ENCODE measurements at places on chromosomes 5 and 9.

DNA sequence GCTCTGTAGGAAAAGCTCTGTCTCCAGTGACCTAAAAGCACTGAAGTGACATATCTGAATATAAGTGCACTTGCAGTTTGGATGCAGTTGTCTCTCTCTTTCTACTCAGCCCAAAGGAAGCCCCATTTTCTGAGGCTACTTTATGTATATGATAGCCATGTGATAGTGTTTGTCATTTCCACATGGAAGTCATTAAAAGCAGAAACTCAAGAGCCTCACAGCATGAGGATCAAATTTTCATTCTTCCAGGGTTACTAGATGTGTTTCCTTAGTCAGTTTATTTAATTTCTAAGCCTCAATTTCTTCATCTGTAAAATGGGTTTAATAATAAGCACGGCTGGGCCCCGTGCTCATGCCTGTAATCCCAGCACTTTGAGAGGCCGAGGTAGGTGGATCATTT is 36.7 kb downstream of the RNF44 start:
- DNase-seq, result no peak

GRCh38 chr9:138083873-138084272 is 206.3 kb downstream of the CACNA1B start:
- DNase-seq, result no peak

DNA sequence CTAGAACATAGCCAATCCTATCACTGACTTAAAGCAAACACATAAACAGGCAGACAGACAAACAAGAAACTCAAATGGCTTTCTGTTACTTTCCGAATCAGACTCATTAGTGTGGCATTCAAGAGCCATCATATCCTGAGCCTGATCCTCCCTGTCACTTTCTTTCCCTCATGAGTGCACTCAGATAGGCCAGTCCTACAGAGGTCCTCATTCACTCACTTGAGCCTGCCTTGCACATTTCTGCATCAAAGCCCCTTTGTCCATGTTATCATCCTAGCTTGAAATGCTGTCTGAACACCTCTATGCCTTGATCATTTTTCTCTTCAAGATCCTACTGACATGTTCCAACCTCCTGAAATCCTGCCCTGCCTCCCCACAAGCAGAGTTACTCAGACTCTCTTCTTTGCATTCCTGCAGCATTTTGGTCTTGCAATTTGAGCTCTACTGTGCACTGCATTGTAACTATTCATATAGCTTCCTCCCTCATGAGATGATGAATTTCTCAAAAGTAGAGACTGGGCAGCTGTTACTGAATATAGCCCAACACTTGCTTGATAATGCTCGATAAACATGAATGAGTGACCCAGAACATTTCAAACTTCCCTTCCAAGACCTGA is 126.9 kb downstream of the PALM2AKAP2 start:
- no peak for DNase-seq

GRCh38 chr5:14914623-14915260 is 43.2 kb upstream of the ANKH start:
- DNase-seq, result peak; percentile 52

DNA sequence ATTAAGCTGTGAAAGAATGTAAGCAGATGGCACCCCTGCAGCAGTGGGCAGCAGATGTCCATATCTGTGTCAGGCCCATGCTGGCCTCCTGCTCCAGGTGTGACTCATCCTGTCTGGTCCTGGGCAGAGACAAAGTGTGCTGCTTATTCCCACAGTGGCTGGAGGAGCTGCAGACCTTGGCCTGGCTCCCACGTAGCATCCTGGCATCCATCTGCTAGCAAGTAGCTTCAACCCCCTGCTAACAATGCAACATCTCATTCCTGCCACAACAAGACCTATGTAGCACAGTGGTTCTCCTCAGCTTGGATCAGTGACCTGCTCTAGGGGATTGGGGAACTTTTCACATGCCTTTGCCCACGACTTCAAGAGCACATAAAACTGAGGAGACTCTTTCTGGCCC is 126.4 kb upstream of the SLC12A2 start:
- no peak for DNase-seq

GRCh38 chr5:61232490-61233050 is 70.3 kb upstream of the SMIM15 start:
- DNase-seq, result no peak

DNA sequence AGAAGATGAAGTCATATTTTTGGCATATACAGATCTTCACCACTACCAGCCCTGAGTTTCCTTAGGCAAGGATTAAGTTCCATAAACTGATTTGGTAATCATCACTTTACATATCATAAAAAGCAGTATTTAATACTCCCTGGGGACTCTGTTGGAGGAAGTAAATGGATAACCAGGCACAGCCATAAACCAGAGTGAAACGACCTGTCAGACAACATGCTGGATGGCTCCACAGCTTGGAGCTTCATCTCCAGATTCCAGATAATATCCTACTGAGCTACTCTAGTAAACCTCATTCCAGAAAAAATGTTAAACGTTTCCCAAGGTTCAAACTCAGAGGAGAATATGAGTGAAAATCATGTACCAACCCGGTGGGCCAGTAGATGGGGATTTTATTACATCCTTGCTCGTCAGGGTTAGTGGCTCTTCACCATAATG is 109.2 kb downstream of the BASP1 start:
- DNase-seq, result no peak

- no peak for DNase-seq
These were observed 14.1 kb downstream of the SPATA9 start for GRCh38 chr5:95668728-95669127.

- no peak for DNase-seq
These were observed 153.3 kb downstream of the PJA2 start for GRCh38 chr5:109256486-109256885.

- no peak for DNase-seq
These were observed 264.0 kb downstream of the MAN2A1 start for GRCh38 chr5:109953761-109954160.

GRCh38 chr5:154296525-154297159 is 106.1 kb downstream of the GALNT10 start:
- DNase-seq, result no peak

GRCh38 chr5:111930449-111930848 is 173.5 kb upstream of the NREP start:
- DNase-seq, result no peak

- no peak for DNase-seq
These were observed 52.3 kb downstream of the AMBP start for GRCh38 chr9:114025760-114026159.

- no peak for DNase-seq
These were observed 22.1 kb upstream of the RARS1 start for GRCh38 chr5:168464214-168464613.

DNA sequence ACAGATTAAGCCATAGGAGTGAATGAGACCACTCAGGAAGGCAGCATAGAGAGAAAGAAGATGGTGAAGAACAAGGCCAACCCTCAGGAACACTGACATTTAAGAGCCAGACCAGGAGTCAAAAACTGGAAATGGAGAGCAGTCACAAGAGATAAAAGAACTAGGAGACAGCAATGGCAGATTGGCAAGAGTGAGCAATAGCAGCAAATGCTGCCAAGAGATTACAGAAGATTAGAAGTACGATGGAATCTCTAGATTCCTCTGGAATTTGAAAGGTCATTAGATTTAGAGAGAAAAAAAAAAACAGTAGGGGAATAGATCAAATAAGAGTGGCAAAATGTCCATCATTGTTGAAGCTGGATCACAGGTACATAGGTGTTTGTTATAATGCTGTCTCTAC is 73.4 kb upstream of the SLC44A1 start:
- no peak for DNase-seq

- no peak for DNase-seq
These were observed 717.1 kb upstream of the ZNF608 start for GRCh38 chr5:125463466-125464092.

DNA sequence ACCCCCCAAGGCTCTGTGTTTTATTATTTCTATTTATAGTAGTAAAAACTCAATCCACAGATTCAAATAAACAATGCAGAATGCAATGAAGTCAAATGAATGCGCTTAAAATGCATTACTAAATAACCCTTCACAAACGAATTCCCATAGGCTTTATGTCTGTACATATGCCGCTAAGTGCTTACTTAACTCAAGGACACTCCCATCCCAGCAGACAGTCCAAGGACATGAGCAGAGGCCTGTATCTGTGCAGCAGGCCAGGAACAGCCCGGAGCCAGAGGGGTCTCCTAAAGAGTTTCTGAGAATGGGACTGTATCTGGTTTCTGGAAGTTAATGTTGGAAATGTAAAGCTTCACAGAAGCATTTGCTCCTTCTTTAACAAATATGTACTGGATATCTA is 59.8 kb downstream of the MARCHF11 start:
- no peak for DNase-seq

DNA sequence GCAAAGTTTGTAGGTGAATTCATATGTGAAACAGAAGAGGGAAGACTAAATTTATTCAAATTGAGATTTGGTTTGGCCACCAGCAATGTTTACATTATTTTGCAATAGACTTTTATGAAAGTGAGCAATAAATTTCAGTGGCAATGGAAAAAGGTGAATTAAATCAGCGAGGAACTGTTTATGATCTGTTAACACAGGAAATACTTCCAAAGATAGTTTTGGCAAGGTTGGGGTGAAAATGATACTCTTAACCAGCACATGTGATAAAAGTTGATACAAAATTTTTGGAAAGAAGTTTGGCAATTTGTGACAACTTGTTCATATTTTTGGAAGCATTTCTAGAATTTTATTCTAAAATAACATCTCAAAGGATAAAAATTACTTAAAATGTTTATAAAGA is 119.8 kb downstream of the ARHGEF28 start:
- no peak for DNase-seq

GRCh38 chr5:18761801-18762200 is 1127.5 kb downstream of the TAF11L14 start:
- no peak for DNase-seq

DNA sequence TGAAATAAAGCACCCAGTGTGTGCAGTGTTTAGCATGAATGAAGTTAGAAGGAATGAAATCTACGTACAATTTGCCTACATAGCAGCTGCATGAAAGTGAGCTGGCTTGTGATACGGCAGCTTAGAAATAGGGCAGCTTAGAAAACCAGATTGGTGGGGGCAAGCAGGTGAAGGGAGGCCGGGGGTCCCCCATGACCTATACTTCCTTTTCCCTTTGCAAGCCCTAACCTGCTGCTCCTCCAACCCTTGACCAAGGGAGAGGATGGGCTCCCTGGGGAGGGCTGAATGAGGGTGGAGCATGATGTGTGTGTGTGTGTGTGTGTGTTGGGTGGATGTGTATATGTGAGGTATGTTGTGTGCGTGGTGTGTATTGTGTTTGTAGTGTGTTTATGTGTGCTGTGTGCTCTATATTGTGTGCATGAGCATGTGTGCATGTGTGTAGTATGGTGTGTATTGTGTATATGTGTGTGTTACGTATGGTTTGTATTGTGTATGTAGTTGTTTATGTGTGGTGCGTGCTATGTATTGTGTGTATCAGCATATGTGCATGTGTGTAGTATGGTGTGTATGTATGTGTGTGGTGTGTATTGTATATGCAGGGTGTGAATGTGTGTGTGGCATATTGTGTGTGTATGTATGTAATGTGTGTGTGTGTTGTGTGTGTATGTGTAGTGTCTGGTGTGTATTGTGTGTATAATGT is 72.1 kb downstream of the TENT4A start:
- DNase-seq, result no peak

GRCh38 chr9:35415402-35416097 is 74.4 kb upstream of the RUSC2 start:
- no peak for DNase-seq

DNA sequence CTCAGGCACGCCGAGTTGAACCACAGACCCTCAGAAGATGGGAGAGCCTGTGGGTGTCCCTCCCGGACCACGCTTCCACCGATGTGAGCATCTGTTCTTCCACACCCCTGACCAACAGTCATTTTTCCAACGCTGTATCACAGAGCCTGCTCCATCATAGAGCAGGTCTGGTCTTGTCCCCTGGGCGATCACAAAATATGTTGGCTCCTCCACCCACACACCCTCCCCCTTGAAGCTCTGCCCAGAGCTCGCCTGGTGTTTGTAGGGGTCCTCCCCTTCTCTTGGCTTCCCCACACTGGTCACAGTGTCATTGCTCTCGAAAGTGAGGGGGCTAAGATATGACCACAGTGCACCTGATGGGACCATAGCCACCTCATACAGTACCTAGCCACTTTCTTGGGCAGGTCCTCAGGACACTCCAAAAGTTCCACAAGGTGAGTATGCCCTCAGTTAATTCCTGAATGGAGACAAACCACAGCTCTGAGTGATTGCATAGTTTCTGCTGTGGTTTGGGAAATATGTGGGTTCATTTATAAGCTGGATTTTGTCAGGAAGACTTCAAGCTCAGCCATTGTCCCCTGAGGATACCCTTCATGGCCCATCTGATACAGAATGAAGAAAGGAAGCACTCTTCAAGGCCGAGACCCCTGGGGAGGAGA is 3.5 kb upstream of the ZNF618 start:
- no peak for DNase-seq

DNA sequence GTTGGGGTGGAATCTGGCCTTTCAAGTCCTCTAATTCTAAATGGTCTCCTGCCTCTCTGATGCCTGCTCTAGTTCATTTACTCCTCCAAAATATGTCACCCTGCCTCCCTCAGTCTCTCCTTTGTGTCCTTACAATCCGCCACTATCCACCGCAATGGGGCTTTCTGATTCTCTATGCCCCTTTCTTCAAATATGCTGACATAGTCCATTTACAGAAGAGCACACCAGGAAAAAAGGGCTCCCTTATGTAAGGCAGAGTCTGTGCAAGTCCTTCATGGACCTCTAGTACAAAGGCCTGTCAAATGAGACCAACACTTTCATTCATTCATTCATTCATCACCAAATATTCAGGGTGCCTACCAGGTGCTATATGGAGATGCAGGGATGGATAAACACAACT is 2.0 kb upstream of the ASTN2 start:
- no peak for DNase-seq

DNA sequence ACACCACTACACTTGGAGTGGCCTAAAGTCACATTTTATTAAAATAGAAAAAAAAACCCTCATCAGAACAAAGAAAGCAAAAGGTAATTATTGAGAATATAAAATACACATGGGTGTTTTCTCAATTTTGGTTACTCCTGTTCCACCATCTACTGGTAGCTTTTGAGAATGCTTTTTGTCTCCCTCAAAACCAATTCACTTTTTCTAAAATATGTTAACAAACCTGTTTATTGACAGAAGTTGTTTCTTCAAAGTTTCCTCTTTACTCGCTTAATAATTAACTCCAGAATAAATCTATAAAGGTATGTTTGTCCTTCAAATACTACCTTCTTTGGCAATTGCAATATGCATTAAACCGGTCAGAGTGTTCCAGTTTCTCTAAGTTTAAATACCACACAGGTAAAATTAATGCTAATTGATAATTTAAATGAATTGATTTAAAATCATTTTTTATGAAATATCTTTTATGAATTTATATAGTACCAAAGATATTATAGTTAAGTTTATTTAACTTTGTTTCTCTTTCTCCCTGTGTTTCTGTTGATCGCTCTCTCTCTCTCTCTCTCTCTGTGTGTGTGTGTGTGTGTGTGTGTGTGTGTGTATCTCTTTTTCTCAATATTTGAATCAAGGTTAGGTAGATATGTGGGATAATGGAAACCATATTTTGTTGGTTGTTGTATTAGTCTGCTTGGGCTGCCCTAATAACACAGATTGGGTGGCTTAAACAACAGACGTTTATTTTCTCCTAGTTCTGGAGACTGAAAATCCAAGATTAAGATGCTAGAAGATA is 487.4 kb downstream of the PRDM9 start:
- DNase-seq, result no peak

- DNase-seq, result no peak
These were observed 27.6 kb downstream of the ATP10B start for GRCh38 chr5:160824301-160825001.

GRCh38 chr9:126158588-126159429 is 167.8 kb upstream of the MVB12B start:
- DNase-seq, result no peak

Data from hepatic stellate cell (primary cell).